Sciatic nerve (tissue), 2 donors: ENCODE measurements at places on chromosomes 3 and 15. TPM values are rescaled to one million over a fixed set of nuclear protein-coding genes. Genes with fewer than 3 reads are reported as not detected.

DNA sequence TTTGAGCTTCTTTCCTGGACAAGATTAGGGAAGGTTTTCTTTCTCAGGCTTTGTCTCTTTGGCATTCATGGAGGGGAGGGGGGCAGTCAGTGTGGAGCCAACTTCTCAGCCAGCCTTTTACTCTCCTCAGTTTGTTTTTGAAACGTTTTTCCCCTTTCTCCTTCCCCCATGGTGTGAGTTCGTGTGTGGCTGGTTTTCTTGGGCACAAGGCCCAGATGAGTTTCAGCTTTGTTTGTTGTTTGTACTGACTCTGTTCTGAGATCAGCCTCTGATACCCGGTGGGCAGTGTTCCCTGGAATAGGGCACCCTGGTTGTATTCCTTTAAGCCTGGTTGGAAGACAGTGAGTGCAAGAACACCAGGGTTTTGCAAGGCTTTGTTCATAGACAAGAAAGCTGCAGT is 168.2 kb upstream of the RARB start:
- DNase-seq = no peak

GRCh38 chr15:40306908-40307307 is 827 bp downstream of the PLCB2 start:
- no peak for DNase-seq

GRCh38 chr3:119187266-119187665 is 13.9 kb downstream of the UPK1B start:
- DNase-seq = no peak

DNA sequence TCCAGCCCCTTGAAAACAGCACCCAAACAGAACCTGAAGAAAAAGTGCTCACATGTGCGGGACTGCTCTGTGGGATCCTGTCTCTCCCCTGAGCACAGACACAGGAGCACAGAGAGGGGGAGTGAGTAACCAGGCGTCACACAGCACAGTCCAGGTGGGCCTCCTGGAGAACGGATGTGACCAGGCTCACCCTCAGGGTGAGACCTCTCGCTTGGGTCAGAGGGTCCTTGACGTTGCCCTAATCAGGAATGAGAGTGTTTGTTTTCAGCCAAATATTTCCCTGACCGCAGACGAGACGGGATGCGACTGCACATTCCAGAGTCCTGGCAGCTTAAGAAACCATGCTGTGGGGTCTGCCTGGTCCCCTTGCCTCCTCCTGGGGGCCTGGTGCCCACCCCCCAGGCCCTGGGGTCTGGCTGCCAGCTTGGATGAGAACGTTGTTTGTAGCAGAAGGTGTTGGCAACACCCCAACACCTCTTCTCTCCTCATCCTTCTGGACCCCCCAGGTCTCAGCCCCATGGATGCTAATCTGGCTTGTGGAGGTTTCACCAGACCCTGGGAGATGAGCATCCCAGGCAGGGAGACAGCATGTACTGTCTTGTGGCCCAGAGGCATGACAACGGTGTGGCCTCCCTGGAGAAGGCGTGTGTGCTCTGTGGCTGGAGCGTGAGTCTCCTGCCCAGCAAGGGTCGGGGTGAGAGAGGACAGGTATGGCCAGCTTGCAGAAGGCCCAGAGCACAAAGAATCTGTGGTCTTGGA is 42.1 kb upstream of the SLC6A6 start:
- no peak for DNase-seq

- no peak for DNase-seq
Measured at GRCh38 chr3:180959691-180960090, 29.8 kb downstream of the DNAJC19 start.

GRCh38 chr3:105950881-105951600 is 82.2 kb upstream of the CBLB start:
- no peak for DNase-seq

- no peak for DNase-seq
Measured at GRCh38 chr3:189570916-189571315, 60.3 kb upstream of the TP63 start.

GRCh38 chr3:143979813-143980212 is 8.2 kb downstream of the DIPK2A start:
- no peak for DNase-seq

DNA sequence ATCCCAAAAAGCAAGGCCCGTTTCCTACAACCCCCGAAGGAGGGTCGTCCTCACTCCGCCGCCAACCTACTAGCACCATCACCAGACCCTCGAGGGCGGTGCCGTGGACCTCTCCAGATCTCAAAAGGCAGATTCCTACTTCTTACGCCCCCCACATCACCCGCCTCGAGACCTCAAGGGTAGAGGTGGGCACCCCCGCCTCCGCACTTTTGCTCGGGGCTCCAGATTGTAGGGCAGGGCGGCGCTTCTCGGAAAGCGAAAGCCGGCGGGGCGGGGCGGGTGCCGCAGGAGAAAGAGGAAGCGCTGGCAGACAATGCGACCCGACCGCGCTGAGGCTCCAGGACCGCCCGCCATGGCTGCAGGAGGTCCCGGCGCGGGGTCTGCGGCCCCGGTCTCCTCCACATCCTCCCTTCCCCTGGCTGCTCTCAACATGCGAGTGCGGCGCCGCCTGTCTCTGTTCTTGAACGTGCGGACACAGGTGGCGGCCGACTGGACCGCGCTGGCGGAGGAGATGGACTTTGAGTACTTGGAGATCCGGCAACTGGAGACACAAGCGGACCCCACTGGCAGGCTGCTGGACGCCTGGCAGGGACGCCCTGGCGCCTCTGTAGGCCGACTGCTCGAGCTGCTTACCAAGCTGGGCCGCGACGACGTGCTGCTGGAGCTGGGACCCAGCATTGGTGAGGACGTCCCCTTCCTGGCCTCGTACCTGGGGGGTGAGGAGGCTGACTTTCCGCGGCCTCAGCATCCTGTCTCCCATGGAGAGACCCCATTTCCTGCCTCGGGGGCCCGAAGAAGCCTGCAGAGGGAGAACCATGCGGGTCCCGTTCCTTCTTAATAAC is at the start of gene MYD88:
Gene MYD88, plus strand, starts transcription at position 313 of the 842 bp plus-strand sequence. Its CDS starts 40 bp downstream, at position 353.
- peak; percentile 91 for DNase-seq

GRCh38 chr3:146189519-146190173 is 28.7 kb upstream of the PLOD2 start:
- DNase-seq = peak; percentile 48

GRCh38 chr3:134929976-134930375 is 134.9 kb downstream of the EPHB1 start:
- no peak for DNase-seq

- peak; percentile 38 for DNase-seq
Measured at GRCh38 chr15:67178569-67179210, 75.8 kb downstream of the AAGAB start.

- no peak for DNase-seq
Measured at GRCh38 chr3:136908297-136908696, 46.3 kb downstream of the NCK1 start.

CLDN18 gene
- total RNA-seq = 0.09 TPM

ZMYND10 gene
- total RNA-seq = 1.9 TPM

FEZF2 gene
- total RNA-seq = not detected

STRC gene
- 0.89 TPM for total RNA-seq

CPN2 gene
- total RNA-seq = not detected

CATSPER2 gene
- total RNA-seq = 12.5 TPM

IL12A gene
- 0.53 TPM for total RNA-seq
